ENCODE measurements at places on chromosomes 7 and 10.

- DNase-seq = no peak
Observed at GRCh38 chr10:11891776-11892486, 68.8 kb downstream of the PROSER2 start.

DNA sequence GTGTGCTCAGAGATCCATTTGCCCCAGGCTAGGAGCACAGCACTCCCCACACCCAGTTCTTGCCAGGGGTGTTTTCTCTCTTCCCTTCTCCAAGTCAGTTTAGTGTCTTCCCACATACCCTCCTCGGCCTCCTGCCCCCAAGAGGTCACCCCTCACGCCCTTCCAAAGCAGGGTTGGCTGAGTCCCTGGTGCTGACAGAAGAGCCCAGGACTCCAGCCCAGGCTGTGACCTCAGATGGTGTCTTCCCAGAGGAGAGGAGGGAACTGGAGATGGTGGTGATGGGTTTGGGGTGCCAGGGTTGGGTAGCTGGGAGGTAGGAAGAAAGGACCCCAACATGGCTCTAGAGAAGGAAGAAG lies 19.8 kb downstream of the ZNF775 start:
- DNase-seq = no peak

DNA sequence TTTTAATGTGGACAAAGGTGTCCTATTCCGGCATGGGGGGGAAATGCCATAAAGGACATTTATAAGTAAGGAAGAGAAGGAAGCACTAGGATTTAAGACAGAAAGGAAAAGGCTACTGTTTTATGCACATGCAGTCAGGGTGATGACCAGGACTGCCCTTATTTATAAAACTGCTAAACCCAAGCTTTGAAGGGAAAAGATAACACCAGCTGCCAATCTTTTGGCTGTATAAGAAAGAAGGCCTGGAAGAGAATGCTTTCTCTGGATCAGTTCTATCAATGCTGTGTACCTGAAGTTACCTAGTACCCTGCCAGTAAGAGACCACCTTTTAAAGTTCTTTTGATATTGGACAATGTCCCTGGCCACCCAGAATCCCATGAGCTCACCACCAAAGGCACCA lies 59.2 kb downstream of the MINDY3 start:
- no peak for DNase-seq

DNA sequence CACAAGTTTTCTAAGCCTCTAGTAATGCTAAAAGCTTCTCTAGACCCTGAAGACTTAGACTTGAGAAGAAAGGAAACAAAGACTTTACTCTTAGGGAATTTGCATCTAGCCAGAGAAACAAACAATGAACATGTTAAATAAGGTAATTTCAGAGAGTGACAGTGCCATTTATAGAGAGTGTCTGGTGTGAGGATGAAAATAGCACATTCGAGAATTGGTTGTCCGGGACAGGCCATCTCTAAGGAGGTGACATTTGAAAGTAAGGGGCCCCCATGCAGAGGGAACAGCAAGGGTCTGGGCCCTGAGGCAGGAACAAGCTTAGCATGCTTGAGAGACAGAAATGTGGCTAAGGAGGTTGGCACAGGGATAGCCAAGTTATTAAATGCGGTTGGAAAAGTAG lies 48.1 kb downstream of the ADAM22 start:
- DNase-seq = no peak

GRCh38 chr10:1270906-1271305 lies 214.7 kb downstream of the WDR37 start:
- no peak for DNase-seq

- DNase-seq = no peak
Observed at GRCh38 chr7:46461334-46461777, 540.3 kb upstream of the IGFBP3 start.

DNA sequence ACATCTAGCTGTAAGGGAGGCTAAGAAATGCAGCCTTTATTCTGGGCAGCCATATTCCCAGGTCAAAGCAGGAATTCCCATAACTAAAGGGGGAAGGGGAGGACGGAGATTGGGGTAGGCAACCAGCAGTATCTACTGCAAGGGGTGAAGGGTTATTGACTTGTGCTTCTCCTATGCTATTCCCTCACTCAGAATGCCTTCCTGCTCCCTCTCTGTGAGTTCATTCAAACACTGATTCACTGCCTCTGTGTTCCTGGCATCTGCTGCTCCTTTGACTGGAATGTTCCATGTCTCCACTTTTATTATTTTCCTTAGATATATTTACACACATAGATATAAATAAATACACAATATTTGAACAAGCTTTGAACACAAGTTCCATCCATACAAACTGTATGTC lies 11.1 kb downstream of the HTR7 start:
- DNase-seq = no peak

GRCh38 chr10:97686301-97686961 lies 610 bp downstream of the AVPI1 start:
- DNase-seq = no peak

- DNase-seq = no peak
Observed at GRCh38 chr7:1953199-1954190, 279.2 kb downstream of the MAD1L1 start.

DNA sequence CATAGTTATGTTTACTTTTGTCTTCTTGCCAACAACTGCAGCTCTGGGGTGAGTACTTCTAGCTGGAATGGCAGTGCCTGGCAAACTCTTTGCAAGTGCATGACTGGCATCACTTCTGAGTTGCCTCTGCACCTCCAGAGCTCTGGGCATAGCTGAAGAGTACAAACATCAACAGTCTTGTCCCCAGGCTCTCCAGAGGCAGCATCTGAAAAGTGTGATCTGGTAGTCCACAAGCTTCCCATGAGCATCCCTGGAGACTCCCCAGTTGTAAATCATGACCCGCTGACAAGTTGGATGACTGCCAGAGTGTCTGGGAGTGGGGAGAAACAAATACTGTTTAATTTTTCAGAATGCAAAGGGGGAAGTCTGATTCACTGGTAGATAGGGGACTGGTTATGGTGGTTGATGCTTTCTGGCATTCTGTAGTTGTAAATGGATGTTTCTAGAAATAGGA lies 138.9 kb upstream of the CDK13 start:
- DNase-seq = no peak

- DNase-seq = no peak
Observed at GRCh38 chr10:69968830-69969229, 83.8 kb upstream of the MACROH2A2 start.

- no peak for DNase-seq
Observed at GRCh38 chr7:134289423-134289822, 27.3 kb downstream of the SLC35B4 start.

- DNase-seq = no peak
Observed at GRCh38 chr7:38798552-38799267, 110.3 kb downstream of the VPS41 start.

DNA sequence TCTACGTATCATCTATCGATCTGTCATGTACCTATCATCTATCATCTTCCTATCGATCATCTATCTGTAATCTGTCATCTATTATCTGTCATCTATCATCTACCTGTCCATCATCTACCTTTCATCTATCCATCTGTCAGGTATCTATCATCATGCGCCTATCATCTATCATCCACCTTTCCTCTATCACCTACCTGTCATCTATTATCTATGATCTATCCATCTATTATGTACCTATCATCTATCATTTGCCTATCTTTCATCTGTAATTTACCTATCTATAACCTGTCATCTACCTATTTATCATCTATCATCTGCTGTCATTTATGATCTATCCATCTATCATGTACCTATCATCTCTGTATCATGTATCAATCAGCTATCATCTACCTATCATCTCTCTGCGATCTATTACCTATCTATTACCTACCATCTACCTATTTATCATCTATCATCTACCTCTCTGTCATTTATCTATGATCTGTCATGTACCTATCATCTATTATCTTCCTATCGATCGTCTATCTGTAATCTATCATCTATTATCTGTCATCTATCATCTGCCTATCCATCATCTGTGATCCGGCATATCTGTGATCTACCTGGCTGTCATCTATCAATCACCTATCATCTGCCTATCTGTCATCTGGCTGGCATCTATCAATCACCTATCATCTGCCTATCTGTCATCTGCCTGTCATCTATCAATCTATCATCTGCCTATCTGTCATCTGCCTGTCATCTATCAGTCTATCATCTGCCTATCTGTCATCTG lies 1.6 kb upstream of the VIPR2 start:
- no peak for DNase-seq

- no peak for DNase-seq
Observed at GRCh38 chr7:155635817-155636216, 8.6 kb upstream of the RBM33 start.
